ENCODE measurements at places on chromosomes 4 and X.

GRCh38 chrX:129099207-129099606, 424.1 kb downstream of the SMARCA1 start:
- DNase-seq, result no peak

- no peak for DNase-seq
Measured at GRCh38 chr4:2079006-2079405, 19.9 kb downstream of the NAT8L start.

DNA sequence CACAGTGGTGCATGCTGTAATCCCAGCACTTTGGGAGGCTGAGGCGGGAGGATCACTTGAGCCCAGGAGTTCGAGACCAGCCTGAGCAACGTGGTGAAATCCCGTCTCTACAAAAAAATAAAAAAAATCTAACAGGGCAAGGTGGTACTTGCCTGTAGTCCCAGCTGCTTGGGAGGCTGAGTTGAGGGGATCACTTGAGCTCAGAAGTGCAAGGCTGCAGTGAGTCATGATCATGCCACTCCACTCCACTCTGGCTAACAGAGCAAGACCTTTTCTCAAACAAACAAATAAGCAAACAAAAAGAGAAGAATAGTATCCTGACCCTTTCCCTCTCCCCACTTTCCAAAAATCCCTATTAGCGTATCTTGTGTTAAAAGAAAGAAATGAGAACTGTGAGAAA, 52.7 kb downstream of the NPY1R start:
- no peak for DNase-seq

DNA sequence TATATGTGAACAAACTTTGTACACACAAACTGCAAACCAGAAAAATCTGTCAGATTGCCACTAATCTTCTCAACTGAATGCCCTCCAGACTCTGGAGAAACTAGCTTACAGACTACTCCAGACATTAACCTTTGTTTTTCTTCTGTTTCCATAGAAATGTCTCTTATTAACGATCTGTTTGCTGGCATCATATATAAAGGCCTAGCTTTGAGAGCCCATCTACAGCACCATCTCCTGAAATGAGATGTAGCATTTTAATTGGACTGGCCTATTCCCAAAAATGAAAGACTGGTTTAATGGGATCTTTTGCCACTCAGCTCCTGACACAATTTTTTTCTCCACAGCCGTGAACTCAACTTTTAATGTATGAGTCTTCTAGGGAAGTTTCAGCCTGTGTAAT, 266.0 kb upstream of the IL1RAPL1 start:
- DNase-seq, result no peak

DNA sequence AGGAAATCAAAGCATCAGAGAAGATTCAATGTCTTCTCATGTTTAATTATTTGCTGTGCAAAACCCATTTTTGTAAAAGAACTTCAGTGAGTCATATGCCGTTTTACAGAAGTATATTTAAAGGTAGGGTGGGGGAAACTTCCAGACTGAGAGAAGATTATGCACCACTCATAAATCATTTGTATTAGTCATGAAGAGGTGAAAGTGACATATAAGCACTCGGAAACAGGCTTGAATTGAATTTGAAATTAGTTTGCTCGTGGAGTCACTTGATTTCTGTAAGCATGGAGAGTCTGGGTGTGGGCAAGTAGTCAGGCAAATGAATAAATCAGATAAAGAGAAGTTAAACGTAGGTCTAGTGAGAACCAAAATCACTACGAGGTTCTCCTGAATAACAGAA, 335.1 kb downstream of the ANK2 start:
- DNase-seq, result no peak

DNA sequence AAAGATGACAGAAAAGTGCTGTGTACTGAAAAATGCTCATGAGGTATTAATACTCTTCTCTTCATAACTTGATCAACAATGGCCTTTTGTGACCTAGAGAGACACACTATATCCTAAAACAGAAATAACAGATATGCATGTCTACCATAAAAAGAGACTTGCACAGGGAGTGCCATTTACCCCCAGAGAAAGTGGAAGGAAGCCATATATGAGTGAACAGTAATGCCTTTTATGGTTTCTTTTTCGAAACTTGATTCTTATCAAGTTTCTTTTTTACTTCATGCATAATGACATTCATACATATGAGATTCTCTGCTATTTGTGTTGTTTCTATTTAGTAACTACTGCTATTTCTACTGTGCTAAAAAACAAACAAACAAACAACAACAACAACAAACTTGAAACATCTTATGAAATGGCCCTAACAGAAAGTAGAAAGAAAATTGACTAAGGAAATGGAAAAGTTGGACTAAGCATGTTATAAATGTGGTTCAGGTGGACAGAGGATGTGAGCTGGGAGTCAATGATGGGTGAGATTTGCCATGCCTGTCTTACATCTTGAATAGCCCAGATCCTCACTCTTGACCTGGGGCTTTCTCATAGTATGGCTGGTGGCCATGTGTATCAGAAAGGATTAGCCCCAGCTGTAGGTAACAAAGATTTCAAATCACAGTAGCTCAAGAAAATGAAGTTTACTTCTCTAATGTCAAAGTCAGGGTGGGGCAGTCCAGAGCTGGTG, 43.8 kb downstream of the GEMIN8 start:
- DNase-seq, result no peak

GRCh38 chr4:23788027-23788426, 101.8 kb downstream of the PPARGC1A start:
- DNase-seq, result no peak

DNA sequence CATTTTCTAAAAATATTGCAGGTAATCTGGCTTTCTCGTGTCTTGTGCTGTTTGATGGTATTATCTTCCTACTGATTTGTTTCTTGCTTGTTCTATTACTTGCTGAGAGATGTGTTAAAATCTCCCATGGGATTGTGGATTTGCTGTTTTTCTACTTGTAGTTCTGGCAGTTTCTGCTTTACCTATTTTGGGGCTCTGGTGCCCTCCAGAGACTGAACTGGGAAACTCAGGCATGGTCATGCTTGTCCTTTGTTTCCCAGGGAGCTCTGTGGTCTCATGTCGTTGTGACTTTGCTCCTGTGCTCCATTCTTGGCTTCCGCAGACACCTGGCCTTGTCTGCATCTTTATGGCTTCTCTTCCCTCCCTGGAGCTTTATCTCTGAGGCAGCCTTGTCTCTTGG, 39.5 kb downstream of the NSD2 start:
- no peak for DNase-seq

GRCh38 chr4:14568351-14568750, 433.9 kb upstream of the CPEB2 start:
- DNase-seq, result no peak

DNA sequence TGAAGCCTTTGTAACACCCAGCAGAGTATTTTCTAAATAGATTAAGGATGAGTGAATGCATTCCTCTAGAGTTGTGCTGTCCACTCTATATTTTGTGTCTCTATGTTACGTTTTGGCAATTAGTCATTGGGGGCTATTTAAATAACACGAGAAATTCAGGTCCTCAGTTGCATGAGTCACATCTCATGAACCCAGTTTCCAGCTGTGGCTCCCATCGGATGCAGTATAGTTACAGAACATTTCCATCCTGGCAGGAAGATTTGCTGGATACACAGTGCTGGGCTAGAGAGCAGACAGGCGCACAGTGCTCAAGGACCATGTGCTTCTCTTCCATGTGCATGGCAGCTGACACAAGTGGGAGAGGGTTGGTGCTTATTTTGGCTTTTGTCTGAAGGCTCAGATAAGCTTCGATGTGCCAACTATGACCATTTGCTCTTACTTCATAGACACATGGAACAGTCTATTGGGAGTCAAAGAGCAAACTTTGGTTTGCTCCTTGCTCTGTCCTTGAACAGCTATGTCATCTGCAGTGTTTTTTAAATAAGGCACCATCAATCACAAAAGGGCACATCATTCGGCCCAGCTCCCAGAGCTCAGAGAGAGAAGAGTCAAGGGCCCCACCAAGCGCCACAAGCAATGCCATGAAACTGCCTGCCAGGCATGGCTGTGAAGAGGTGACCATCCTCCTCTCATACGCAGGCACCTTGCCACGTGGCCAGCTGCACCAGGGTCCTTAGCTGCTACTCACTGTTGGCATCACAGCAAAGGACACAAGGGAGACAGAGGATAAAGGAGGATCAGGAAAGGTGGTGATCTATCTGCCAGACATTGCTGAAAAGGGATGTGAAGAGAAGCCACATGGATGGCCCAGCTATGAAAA, 8.1 kb upstream of the STS start:
- DNase-seq, result no peak

GRCh38 chr4:70997036-70997435, 3.6 kb downstream of the DCK start:
- DNase-seq, result no peak

DNA sequence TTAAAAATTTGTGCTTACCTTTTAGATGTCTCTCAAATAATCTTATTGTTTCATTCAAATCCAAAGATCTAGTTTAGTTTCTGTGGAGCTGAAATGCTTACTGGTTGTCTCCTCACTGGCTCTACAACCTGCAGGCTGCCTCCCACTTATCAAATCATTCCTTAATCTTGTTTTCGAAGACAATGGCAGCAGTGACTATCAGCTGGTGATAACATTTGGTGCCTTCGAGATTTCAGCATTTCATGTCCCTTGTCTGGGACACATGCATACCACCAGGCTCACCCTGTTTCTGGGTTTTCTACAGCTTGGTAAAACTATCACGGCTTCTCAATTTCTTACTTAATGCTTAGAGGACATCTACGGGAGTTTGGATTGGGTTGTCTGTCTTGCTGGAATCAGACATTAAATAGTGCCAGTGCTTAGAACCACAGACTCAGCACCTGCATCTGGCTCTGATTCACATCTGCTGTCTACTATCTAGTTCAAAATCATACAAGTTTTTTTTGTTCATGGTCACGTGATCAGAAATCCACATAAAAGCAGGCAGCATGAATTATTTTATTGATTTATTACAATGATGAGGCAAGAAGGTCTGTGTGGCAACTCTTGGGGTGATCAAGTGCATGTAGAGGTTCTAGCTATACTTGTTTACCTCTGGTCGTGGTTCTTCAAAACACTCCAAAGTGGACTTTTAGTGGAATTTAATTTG, 32.0 kb upstream of the SMARCAD1 start:
- DNase-seq, result no peak

DNA sequence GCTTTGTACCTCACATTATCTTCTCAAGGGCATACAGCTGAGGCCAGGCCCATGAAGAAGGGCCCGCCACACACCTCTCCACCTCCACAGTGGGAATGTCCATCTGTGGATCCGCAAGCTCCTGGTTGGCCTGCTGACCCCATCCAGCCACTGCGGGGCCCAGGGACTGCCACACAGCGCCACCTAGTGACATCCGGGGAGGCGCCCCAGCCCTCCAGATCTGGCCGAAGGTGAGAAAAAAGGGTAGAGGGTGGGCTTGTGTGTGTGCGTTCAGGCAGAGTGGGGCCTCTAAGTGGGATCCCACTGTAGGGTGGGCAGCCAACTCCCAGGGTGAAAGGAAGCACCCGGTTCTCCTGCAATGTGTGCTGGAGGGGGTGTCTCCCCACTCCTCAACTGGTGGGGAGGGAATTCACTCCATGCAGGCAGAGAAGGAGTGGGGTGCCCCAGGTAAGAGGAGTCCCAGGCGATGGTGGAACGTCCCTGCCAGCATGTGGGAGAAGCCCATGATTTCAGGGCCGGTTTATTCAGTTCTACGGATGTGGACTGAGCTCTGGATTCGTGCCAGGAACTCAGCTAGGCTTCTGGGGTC, 117.3 kb downstream of the ENPP6 start:
- DNase-seq, result no peak

GRCh38 chr4:67928546-67928945, 34.7 kb downstream of the TMPRSS11A start:
- DNase-seq, result no peak

- no peak for DNase-seq
Measured at GRCh38 chr4:153438916-153439756, 27.0 kb upstream of the TMEM131L start.

DNA sequence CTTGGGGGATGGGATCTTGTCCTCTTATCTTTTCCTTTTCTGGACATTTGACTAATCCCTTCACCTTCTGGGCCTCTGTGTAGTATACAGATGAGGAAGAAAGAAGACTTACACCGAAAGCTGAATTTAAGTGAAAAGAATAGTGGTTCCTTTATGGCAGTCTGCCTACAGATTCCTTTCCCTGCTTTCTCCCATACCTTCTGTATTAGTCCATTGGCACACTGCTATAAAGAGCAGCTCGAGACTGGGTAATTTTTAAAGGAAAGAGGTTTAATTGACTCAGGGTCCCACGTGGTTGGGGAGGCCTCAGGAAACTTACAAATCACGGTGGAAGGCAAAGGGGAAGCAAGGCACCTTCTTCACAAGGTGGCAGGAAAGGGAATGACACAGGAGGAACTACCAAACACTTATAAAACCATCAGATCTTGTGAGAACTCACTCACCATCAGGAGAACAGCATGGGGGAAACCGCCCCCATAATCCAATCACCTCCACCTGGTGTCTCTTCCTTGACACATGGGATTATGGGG, 34.0 kb upstream of the CD38 start:
- DNase-seq, result no peak

DNA sequence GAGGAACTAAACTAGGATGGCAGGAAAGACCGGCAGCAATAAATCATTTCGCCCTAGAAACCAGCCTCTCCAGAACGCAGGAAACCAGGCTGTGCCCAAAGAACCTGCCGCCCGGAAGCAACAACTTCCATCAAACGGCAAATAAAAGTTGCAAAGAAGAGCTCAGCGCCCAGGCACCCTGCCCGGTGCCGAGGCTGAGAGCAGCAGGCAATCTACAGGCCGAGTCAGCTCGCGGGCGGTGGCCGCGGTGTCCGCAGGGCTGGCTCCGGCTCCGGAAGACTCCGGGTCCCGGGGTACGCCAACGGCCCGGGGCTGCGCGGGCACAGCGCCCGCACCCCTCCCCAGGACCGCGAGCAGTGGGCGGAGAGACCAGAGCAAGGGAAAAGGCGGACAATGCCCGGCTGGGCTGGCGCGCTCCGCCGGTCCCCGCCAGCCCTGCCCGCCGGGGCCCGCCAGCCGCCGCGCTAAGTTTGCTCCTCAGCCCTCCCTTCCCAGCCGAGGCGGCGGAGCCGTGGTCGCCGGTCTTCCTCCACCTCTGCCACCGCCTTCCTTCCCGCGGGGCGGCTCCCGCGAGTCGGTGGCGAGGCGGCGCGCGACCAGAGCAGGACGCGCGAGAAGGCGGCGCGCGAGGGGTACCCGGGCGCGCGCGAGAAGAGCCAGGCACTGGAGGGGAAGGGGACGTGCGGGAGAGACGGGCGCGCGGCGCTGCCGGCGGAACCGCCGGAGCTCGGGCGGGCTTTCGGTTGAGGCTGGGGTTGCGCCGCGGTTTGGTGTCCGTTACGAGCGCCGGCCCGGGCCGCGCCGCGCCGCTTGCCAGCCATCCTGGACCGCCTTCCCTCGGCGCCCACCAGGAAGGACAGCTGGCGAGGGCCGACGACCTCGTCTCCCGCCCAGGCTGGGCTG, 733 bp downstream of the FRYL start:
- no peak for DNase-seq

DNA sequence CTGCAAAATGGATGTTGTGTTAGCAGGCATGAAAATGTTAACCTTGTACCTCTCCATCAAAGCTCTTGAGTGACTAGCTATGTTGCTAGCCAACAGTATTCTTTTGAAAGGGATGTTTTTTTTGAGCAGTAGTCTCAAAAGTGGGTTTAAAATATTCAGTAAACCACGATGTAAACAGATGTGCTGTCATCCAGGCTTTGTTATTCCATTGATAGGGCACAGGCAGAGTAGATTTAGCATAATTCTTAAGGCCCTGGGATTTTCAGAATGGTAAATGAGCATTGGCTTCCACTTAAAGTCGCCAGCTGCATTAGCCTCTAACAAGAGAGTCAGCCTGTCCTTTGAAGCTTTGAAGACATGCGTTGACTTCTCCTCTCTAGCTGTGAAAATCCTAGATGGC, 18.4 kb downstream of the FGF2 start:
- no peak for DNase-seq

All from NCI-H524 treated with DMSO at 0.1 percent for 48 hours (cell line).